ENCODE measurements at places on chromosomes 16 and 17.

- DNase-seq, result peak; percentile 47
These were observed 13.5 kb upstream of the ABAT start for GRCh38 chr16:8660841-8661301.

DNA sequence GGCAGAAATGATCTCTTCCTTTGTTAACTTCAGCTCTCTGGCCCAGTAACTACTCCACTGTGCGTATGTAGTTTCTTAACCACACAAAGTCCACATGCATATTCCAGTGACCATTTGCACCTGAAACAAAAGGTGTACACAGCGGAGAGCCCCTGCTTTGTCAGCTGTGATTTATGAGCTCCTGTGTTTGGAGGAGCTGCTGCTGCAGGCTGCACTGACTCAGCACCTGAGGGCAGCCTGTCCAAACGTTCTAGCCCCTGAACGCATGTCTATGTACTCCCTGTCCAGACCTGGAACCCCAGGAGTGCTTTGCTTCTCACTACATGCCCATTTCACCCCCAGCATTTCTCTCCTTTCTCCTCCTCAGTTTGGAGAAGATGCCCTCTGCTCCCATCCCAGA, 216.1 kb downstream of the ABCC12 start:
- DNase-seq, result no peak

DNA sequence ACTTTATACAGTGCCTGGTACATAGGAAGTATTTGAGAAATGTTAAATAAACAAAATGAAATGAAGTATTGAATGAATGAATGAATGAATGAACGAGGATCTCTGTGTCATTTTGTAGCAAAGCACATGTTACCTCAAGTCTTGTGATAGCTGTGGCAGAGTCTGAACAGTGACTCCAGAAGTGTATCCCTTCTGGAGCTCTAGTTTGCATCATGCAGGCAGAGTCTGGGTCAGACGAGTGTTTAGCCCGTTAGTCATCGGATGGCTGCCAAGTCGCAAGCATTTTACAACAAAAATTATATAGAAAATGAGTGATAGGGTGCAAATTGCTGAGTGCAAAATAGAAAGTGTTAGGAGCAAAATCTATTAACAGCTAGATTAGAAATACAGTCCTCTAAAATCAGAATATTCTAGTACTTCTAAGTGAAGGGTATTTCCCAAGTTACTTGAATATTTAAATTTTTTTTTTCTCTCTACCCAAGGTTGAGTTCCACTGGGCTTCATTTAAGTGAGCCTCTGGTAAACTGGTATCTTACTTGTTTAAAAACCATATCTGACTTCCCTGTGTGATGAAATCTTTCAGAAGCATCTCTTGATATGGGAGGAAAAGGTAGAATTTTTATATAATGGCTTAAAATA, 113.3 kb downstream of the FTO start:
- DNase-seq, result no peak

DNA sequence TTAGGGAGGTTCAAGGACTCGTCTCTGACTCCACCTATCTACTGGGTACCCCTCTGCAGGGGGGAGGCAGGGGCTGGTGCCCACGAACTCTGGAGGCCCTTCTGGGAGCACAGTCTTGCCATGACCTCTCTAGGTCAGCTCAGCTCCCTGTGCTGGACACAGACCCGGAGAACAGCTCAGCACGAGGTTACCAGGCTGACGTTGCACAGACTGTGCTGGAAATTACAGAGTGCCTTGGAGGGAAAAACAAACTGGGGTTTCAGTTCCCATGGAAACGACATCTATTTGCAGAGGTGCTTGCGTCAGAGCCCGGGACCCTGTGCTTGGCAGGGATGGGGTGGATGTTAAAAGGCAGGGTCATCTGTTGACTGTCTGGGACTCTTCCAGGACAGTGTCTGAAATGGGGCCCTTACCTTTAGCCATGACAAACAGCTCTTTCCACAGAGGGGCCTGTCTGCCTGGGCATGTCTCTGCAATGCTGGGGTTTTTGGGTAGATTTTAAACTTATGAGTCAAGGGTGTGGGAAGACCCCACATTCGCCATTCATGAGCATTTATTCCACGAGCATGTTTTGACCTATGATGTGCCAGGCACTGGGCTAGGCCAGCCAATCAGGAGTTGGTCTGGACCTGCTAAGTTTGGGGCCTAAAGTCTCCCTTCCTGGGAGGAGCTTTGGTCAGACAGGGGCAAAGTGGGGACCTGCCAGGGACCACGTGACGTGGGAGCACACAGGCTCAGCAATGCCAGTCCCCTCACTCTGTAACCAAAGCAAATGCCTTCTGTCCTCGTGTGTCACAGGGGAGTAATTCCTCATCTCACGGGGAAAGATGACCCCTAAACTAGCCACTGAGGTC, 22.5 kb downstream of the CCR7 start:
- no peak for DNase-seq

GRCh38 chr16:49644145-49644463, 211.8 kb downstream of the ZNF423 start:
- DNase-seq, result no peak

DNA sequence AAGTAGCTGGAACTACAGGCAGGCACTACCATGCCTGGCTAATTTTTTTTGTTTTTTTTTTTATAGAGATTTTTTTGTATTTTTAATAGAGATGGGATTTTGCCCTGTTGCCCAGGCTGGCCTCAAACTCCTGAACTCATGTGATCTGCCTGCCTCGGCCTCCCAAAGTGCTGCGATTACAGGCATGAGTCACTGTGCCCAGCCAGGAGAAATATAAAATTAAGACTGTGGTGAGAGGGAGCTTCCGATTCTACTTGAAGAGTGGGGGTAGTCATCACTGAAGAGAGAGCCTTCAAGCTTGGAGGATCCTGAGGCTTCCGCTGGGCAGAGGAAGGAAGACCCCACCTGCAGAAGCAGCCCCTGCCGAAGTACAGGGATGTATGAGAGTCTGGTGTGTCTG, 34.4 kb upstream of the RGS9 start:
- DNase-seq, result no peak

GRCh38 chr16:49782405-49782804, 73.5 kb downstream of the ZNF423 start:
- no peak for DNase-seq

- DNase-seq, result no peak
These were observed 25.8 kb downstream of the SMPD3 start for GRCh38 chr16:68422396-68422960.

- DNase-seq, result no peak
These were observed 12.2 kb downstream of the CCR7 start for GRCh38 chr17:40552806-40553693.

- no peak for DNase-seq
These were observed 120.3 kb upstream of the CHMP6 start for GRCh38 chr17:80871341-80871740.

GRCh38 chr17:79269620-79270019, 195.0 kb downstream of the ENGASE start:
- DNase-seq, result no peak

GRCh38 chr17:71527311-71527710, 593.5 kb upstream of the SOX9 start:
- no peak for DNase-seq

- no peak for DNase-seq
These were observed 13.6 kb downstream of the MEIOB start for GRCh38 chr16:1858189-1858865.

- no peak for DNase-seq
These were observed 32.0 kb downstream of the CCDC182 start for GRCh38 chr17:57713140-57713539.

DNA sequence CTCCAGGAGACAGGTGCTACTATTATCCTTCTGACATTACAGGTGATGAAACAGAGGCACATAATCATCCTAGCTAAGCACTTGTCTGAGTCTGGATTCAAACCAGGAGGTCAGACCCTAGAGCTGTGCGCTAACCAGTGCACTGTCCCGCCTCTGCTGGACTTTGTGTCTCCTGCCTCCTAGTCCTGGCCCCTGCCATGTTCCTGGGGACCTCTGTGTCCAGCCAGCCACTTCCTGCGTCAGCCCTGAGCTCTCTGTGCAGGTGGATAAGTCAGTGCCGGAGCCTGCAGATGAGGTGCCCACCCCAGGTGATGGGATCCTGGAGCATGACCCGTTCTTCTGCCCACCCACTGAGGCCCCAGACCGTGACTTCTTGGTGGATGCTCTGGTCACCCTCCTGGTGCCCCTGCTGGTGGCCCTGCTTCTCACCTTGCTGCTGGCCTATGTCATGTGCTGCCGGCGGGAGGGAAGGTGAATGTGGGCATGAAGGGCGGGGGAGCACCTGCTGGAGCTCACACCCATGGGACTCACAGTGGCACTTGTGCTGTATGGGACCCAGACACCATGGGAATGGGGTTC, 4.2 kb downstream of the SGCA start:
- DNase-seq, result no peak

DNA sequence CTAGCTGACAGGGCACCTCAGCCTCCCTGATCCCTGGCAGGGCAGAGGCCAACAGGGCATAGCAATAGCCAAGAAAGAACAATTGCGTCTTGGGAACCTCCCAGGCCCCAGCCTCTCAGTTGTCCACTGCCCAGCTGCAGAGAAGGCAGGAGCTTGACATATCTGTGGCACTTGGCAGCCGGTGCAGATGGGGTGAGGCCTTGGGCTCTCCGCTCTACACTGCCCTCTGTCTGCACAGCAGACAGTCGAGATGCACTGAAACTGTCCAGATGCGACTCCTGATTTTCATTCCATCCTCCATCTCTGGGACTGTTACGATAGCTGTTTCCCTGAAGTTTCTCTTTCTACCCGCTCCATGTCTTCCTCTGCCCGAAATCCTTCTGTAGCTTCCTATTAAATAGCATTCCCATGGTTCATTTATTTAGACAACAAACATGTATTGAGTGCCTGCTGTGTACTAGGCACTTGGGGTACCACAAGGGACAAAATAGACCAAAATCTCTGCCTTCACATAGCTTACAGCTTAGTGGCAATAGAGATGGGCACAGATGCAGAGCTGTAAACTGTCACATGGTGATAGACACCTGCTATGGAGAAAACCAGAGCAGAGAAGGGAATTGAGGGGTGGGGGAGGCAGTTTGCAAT, 3.3 kb downstream of the POLR3E start:
- no peak for DNase-seq

GRCh38 chr17:79005063-79005861, 4.3 kb downstream of the CANT1 start:
- no peak for DNase-seq

DNA sequence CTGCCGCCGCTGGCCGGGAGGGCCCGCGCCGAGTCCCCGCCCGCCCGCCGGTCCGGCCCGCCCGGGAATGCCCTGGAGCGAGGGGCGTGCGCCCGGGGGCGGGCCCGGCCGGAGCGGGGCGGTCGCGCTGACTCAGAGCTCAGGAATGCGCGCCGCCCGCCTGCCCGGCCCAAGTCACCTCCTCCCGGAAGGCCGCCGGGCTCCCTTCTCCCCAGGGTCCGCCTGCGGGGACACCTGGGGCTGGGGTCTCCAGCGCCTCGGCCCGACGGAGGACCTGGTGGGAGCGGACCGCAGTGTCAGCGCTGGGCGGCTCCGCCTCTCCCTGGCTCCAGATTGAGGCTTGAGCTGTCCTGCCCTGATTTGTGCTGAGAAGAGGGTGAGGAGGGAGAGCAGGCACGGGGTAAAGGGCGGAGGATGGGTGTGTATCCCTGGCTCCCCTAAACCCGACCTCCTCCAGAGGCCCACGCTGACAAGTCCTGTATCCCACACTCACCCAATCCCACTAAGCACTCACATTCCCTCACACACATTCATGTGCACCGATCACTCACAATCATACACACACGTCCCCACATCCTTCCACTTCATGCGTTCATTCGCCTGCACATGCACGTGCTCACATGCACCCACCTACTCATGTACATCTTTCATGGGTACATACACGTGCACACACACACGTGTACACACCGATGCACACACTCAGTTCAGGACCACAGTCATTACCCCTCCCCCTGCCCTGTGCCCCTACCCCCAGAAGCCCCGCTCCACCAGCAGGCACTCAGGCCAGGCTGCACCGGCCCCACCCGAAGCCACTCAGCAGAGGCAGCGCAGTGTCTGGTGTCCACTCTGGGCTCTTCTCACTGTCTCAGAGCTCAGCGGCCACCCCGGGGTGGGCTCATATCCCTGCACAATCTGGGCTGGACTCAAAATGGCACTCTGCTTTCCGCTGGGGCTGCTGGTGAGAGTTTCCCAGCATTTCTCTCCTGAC, at the start of gene RHBDF1:
Gene RHBDF1, minus strand, starts transcription at position 71 of the 988 bp plus-strand sequence. CDS start 7,616 bp downstream, outside the sequence.
- DNase-seq, result no peak

- DNase-seq, result no peak
These were observed 108.0 kb upstream of the CIBAR2 start for GRCh38 chr16:85220125-85220839.

GRCh38 chr16:85040685-85041084, 13.1 kb downstream of the KIAA0513 start:
- no peak for DNase-seq

GRCh38 chr16:75965504-75966374, 239.4 kb upstream of the CPHXL start:
- no peak for DNase-seq

DNA sequence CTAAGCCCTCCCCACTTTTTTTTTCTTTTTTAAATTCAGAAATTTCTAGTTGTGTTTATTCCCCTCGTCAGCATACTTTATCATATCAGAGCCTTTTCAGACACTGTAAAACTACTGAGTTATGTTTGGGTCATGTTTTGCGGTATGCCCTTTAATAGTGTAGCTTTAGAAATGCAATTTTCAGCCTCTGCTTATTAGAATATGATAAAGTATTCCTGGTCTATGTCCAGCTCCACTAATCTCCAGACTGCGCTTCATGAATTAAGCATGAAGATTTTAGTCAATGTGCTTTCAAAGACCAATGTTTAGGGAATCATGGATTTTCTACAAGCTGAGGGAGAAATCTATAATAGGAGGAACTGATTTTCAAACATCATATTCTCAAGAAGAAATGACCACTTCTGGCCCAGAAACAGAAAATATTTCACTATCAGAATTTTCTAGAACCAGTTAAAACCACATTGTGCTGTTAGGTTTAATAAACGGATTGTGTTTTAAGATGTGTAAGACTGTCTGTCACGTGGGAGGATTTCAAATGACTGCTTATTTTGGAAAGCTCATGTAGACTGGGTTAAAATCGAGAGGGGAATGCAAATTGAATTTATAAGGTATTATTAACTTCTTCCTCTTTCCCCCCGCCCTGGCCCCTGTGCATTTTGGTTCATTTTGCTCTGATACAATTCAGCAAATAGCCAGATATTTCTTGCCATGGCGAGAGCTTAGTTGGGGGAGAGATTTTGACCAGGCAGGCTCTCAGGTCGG, 498.5 kb downstream of the WWOX start:
- no peak for DNase-seq

- DNase-seq, result no peak
These were observed 19.8 kb upstream of the ANKRD40CL start for GRCh38 chr17:50787106-50787505.

DNA sequence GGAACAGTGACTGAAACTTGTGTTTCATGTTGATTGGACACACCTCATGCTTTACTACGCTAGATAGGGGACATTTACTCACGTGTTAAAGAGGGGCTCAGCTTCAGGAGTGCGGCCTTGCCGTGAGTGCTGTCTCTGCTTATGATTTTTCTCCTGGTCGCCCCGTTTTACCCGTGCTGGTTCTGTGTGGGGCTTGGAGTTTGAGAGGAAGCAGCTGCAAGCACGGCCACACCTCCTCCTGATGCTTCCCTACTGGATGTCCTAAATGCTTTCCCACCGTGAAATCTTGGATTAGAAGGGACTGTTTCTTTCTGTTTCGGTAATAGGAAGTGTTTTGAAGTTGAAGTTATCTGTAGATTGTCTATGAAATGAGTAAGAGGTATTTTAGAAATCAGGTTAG, 54.0 kb upstream of the ZNF750 start:
- no peak for DNase-seq

- no peak for DNase-seq
These were observed 29.0 kb downstream of the ZC3H18 start for GRCh38 chr16:88599092-88599733.

GRCh38 chr16:47625115-47625567, 164.0 kb downstream of the PHKB start:
- no peak for DNase-seq

Data from GM06990 (cell line).